Dorsolateral prefrontal cortex (tissue), 122 donors: ENCODE measurements at places on chromosomes 7 and 10. TPM values are rescaled to one million over a fixed set of nuclear protein-coding genes. Genes with fewer than 3 reads are reported as not detected.

- DNase-seq = no peak
Measured at GRCh38 chr7:158865462-158865922, 9.1 kb downstream of the DYNC2I1 start.

GRCh38 chr10:121322776-121323175 is 275.5 kb downstream of the FGFR2 start:
- no peak for DNase-seq

DNA sequence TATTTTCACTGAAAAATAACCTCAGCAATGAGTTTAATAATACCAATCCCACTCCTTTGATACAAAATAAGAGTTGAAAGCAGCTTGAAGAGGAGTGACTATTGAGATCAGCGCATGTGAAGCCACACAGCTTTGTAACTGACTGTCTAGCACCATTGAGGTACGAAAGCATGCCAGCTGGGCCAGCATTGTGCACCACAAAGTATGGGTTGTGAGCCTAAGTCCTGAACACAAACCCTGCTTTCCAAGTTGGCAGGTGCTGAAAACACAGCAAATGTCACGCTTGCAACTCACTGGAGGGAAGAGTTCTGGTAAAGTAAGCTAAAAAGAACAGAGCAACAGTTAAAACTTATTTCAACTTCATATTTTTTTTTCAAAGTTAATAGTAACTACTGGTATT is 4.0 kb upstream of the FAM53B start:
- no peak for DNase-seq

- DNase-seq = no peak
Measured at GRCh38 chr10:92181575-92181974, 109.3 kb downstream of the CPEB3 start.

GRCh38 chr7:50304129-50304910 is at the start of gene IKZF1:
Gene IKZF1, plus strand, starts transcription at chr7:50304716. Its CDS starts 14,346 bp downstream, at chr7:50319062.
- no peak for DNase-seq

GRCh38 chr10:115092258-115092554 is 959 bp upstream of the ATRNL1 start:
- no peak for DNase-seq

DNA sequence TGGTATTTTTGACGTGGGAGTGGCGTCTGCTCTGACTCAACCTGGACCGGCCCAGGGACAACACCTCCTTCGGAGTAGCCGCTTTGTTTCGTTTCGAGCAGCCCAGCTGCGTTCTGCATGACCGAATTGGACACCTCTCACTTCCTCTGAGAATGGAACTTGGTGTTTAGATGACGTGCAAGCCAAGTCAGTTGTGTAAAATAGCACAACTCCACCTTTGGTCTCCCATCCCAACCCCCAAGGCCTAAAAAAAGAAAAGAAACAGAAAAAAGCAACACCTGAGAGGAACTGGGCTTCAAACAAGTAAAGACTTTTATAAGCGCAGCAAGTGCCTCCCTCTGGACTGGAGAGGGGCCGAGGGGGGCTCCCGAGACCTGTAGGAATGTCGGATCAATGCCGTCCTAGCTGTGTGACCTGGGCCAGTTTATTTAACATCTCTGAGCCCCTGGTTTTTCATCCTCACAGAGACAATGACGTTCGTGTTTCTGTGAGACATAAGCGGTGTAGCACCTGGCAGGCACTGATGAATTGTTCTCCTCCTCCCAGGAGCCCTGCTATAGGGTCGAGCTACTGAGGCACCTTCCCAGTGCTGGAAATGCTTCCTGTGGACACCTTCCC is 52.0 kb upstream of the SMNDC1 start:
- DNase-seq = no peak

DNA sequence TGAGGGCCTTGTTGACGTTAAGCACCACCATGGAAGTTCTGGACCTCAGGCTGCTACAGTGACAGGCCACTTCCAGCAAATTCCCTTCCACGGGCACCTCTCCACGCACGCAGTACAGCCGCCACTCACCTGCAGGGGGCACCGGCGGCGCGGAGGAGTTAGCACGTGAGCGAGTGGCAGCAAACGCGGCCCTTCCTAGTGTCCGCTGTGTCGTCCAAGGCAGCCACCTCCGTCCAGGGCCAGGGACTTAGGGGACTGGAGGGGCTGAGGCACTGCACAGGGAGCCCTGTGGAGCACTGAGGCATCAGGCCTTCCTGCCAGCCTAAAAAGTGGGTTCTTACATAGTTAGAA is 164.4 kb downstream of the SVIL start:
- no peak for DNase-seq

DNA sequence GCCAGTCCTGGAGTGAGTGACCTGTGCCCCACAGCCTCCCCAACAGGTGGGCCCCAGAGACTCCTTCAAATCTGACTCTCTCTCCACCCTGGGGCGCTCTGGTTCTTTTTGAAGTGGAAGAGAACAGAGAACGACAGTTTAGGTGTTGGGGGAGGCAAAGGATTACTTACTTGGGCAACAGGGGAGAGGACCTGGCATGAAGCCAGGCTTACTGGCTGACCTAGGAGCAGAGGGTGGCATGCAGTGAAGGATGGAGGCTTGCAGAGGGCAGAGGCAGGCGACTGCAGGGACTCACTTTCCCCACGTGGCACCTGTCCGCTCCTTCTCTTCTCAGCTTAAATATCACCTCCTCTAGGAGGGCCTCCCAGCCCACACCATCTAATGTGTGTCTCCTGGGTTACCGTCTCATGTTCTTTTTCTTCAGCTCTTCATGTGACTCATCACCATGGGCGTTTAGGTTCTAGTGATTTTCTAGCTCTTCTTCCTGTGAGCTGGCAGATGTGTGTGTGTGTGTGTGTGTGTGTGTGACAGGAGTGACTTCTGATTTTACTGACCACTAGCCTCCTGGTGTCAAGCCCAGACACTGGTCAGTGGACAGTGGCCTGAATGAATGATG is 15.5 kb downstream of the LZTS2 start:
- no peak for DNase-seq

Gene SEMA3E
- total RNA-seq = 15.2 TPM

Gene CXCL12
- total RNA-seq = 15.0 TPM

Gene EPHB4
- 6.8 TPM for total RNA-seq

Gene MYO1G
- 0.33 TPM for total RNA-seq

Gene CLEC2L
- total RNA-seq = 47.2 TPM

Gene KIAA1549
- total RNA-seq = 25.7 TPM

Gene GFRA1
- total RNA-seq = 15.7 TPM
